ENCODE measurements at places on chromosomes 13 and 19. TPM values are rescaled to one million over a fixed set of nuclear protein-coding genes. Genes with fewer than 3 reads are reported as not detected.

MYO1F gene
- 1.7 TPM for total RNA-seq

DBP gene
- 4.8 TPM for total RNA-seq

LRRC25 gene
- total RNA-seq = 0.78 TPM

ZNF440 gene
- total RNA-seq = 20.9 TPM

CABP5 gene
- not detected for total RNA-seq

MUC16 gene
- total RNA-seq = not detected

GRK1 gene
- total RNA-seq = not detected

SHISA2 gene
- total RNA-seq = 21.4 TPM

DNAAF3 gene
- total RNA-seq = 0.31 TPM

Data from occipital lobe (tissue), 3 donors.